ENCODE measurements at places on chromosomes 13 and 19.

DNA sequence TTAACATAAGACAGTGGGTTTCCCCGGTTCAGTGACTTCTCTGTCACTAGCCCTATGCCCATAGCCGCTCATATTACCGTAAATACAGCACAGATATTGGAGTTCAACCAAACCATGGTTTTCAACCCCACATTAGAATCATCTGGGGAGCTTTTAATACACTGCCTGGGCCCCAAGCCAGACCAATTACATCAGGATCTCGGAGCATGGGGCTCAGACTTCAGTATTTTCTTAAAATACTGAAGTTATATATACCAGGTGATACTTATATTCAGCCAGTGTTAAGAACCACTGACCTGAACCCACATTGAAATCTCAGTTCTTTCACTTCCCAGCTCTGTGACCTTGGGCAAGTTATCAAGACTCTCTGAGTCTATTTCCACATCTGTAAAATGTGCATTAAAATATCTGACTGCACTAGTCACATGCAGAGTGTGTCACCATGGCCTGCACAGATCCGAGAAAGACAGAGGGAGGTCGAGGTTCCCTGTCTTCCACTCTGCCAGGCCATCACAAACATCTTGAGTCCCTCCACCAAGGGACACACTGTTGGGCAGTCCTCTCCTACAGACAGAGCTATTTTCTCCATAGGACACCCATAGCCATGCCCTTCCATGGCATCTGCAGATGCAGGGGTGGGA is 32.2 kb upstream of the IPO5 start:
- no peak for DNase-seq

DNA sequence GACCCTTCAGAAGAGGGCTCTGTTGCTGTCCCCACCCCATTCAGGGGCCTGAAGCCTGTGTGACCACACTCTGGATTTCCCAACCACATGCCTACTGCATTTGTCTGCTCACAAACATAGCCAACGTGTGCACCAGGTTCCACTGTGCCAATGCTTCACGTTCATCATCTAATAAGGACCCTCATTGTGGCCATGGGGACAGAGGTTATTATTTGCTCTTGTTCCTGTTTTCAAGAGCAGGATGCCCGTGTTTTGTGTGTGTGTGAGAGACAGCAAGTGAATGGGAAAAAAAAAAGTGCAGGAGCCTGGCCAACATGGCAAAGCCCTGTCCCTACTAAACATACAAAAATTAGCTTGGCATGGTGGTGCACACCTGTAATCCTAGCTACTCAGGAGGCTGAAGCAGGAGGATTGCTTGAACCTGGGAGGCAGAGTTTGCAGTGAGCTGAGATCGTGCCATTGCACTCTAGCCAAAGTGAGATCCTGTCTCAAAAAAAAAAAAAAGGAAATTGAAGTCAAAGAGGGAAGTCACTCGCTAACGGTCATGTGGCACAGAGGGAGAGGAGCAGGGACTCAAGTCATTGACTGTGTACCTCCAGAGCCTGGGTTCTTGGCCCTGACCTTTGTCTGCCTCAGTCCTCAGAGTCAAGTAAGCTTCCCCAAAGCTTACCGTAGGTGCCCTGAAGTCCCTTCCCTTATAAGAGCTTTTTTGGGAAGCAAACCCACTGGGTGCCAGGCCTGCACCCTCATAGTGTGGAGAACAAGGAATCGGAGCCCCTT is 6.9 kb downstream of the B3GNT8 start:
- DNase-seq: no peak

DNA sequence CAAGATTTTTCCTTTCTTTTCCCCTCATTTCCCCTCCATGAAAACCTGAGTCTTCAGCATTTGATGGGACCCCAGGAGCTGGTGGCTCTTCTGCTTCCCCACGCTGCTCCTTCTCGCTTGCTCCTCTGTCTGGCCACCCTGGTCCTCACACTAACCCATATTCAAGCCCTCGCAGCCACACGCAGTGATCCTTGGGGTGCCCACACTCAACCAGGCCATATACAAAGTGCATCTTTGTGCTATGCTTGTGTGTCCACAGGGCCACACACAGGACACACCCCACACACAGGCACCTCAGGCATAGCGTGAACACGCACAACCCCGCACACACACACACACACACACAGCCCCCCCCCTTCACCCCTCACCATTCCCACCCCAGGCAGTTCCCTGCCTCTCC is 132.1 kb downstream of the URI1 start:
- no peak for DNase-seq

DNA sequence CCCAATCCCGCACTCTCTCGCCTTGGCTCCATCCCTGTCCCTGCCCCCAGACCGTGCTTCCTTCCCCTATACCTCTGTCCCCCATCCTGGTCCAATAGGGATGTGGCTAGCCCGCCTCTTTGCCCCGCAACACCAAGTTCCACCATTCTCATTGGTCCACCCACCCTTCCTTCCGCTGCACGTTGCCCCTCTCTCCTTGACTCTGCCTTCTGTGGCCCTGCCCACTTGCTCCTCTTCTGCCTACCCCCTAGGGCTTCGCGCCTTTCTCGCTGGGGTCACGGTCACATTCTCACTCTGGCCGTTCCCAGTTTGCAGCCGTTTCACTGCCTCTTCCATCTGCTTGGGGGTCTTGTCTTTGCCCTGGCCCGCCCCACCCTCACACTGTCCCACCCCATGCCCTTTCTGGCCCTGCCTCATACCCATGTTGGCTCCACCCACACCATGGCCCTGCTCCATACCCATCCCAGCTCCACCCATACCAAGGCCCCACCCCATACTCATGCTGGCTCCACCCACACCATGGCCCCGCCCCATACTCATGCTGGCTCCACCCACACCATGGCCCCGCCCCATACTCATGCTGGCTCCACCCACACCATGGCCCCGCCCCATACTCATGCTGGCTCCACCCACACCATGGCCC is 4.5 kb upstream of the ARHGAP45 start:
- no peak for DNase-seq

DNA sequence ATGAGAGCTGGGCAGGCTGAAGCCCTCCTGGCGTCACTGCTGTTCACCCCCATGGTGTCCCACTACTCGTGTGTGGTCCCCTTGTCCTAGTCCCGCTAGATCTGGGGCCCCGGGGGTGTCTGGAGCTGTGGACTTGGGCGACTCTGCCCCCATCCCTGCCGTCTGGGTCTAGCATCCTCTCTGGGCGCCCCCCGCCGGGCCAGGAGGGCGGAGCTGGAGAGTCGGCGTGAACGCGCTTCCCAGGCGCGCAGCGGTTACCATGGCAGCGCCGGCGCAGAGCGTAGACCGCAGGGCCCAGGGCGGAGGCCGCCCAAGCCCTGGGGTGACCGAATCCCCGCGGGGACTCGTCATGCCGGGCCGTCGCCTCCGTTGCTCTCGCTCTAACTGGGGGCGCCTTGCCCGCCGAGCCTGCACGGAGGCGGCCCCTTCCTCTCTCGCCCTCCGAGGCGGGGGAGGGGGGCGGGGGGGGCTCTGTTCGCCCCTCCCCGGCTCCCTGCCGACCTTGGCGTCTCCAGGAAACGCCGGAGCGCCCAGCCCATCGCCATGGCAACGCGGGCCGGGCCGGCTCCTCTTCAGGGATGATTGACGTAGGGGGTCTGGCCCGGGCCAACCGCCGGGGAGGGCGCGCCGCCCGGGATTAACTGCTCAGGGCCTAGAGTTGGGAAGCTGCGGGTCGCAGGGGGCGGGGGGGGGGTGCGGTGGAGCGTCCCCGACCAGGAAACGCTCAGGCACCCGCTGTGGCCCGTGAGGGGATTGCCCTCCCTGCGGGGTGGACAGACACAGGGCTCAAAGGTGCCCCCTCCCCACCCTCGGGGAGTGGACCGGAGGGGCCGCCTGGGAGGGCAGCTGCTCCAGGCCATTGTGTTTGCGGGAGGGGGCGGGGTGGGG is 8.9 kb downstream of the ISYNA1 start:
- peak; percentile 97 for DNase-seq

DNA sequence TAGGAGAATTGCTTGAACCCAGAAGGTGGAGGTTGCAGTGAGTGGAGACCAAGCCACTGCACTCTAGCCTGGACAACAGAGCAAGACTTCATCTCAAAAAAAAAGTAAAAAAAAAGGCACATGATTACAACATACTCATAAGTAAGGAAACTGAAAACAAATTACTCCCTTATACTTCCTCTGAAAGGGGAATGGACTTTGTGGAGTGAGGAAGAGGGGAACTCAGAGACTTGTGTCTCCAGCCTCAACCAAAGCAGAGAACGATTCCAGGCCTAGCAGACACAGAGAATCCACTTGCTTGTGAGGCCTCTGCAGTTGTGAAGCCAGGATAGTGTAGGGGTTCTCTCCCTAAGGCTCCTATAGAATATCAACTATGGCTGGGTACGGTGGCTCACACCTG is 4.3 kb upstream of the LATS2 start:
- no peak for DNase-seq

DNA sequence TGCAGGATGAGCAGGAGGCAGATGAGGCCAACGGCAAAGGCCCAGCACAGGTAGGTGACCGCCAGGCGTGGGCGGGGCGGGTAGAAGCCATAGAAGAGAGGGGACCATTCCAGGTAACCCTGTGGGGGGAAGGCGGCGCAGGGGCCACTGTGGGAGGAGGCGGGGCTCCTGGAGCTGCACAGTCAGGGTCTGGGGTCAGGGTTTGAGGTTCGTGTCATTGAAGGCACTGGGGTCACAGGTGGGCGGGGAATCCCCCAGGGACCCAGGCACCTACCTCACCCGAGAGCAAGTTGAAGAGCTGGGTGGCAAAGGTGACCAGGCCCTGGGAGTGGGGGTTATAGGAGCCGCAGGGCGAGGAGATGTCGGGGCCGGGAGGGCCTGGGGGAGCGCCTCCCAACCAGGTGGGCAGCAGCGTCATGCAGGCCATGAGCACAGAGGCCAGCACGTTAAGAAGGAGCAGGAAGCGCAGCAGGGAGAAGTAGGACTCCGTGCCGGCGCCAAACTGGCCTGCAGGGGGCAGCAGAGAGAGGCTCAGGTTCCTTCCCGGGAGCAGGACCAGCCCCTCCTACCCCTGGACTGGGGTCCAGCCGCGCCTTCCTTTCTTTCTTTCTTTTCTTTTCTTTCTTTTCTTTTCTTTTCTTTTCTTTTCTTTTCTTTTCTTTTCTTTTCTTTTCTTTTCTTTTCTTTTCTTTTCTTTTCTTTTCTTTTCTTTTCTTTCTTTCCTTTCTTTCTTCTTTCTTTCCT is 4.6 kb downstream of the TMC4 start:
- peak; percentile 92 for DNase-seq

DNA sequence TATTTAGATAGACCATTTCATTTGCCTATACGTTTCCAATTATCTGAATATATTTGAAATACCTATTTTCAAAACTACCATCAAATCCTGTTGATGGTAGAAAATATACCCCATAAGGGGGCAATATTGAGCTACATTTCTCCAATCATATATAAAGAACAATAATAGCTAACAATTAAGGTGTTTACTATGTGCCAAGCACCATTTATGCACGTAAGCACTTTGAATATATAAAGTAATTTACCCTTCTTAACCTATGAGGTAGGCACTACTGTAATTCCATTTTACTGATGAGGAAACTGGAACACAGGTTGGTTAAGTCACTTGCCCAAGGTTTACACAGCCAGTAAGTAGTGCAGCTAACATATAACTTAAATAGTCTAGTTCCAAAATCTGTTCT is 79.2 kb downstream of the UBL3 start:
- DNase-seq: no peak

DNA sequence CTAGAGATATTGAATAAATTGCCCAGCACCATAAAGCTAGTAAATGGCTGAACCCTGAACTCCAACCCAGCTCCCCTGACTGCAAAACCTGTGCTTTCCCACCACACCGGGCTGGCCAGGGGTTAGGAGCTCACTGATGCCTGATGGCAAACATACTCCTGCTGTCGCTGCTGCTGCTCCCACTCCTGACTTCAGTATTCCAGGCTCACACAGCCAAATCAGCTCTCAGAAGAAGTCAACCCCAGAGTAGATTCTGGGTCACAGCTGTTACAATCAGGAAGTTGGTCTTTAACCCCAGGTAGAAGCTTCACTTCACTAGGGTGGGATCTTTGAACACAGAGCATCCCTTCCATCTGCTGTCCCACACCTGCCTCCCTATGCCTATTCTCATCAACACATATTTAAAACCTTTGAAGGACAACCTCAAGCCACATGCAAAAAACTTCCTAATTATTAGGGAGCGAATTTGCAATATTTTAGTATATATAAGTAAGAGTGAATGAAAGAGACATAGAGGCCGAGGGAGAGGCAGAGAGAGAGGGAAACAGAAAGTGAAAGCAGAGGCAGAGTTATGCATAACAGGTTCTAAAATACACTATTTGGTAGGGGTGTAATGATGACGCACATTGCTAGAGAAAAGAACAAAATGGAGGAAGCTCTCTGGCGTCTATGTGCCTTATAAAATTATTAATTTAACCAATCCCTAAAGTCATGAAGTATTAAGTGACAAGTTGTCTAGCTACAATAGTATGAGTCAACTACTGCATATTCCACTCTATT is 99.4 kb upstream of the SERP2 start:
- peak; percentile 67 for DNase-seq
